ENCODE measurements at places on chromosomes 16 and 17. TPM values are rescaled to one million over a fixed set of nuclear protein-coding genes. Genes with fewer than 3 reads are reported as not detected.

The KRTAP9-2 gene
- not detected for total RNA-seq

The TMEM235 gene
- not detected for total RNA-seq

The TMC7 gene
- total RNA-seq = 4.0 TPM

The PPM1E gene
- 0.09 TPM for total RNA-seq

The EME1 gene
- 48.5 TPM for total RNA-seq

The RCVRN gene
- total RNA-seq = not detected

The SPEM3 gene
- not detected for total RNA-seq

The SMPD3 gene
- 2.8 TPM for total RNA-seq

The CCL7 gene
- total RNA-seq = not detected

The CACNA1G gene
- total RNA-seq = 1.4 TPM

The PLXDC1 gene
- 0.14 TPM for total RNA-seq

The CFAP97D1 gene
- total RNA-seq = 0.18 TPM

The MSLN gene
- total RNA-seq = 0.36 TPM

The NPIPA8 gene
- total RNA-seq = 0.70 TPM

The NKD1 gene
- total RNA-seq = 37.9 TPM

The DCTPP1 gene
- total RNA-seq = 53.2 TPM

The PYDC1 gene
- not detected for total RNA-seq

The TIMP2 gene
- 63.8 TPM for total RNA-seq

The CLEC10A gene
- total RNA-seq = not detected

The TBC1D16 gene
- total RNA-seq = 55.4 TPM

The OR1D5 gene
- total RNA-seq = not detected

The SULT1A2 gene
- 0.43 TPM for total RNA-seq

The CHST5 gene
- not detected for total RNA-seq

The KRTAP3-2 gene
- not detected for total RNA-seq

The NHLRC4 gene
- total RNA-seq = not detected

The OTOP3 gene
- not detected for total RNA-seq

The SLC47A2 gene
- 0.16 TPM for total RNA-seq

The CCDC47 gene
- total RNA-seq = 125 TPM

The TNS4 gene
- total RNA-seq = not detected

The PRAC1 gene
- total RNA-seq = not detected

The CLEC18A gene
- 1.3 TPM for total RNA-seq

The KAT2A gene
- total RNA-seq = 46.5 TPM

The RAD51D gene
- total RNA-seq = 31.9 TPM

The DNAH3 gene
- 4.3 TPM for total RNA-seq

The SOST gene
- total RNA-seq = not detected

The NPIPB6 gene
- 1.4 TPM for total RNA-seq

The TP53TG3B gene
- total RNA-seq = not detected

The OXLD1 gene
- total RNA-seq = 32.4 TPM

The PRM2 gene
- total RNA-seq = not detected

The LAT gene
- total RNA-seq = 1.7 TPM

The ABI3 gene
- total RNA-seq = not detected

The C1QL1 gene
- total RNA-seq = 2.5 TPM

The GPRC5C gene
- total RNA-seq = 83.2 TPM

The TBX21 gene
- not detected for total RNA-seq

The NLK gene
- 87.3 TPM for total RNA-seq

The MYH1 gene
- total RNA-seq = not detected

The C17orf107 gene
- total RNA-seq = 1.0 TPM

The MSI2 gene
- 174 TPM for total RNA-seq

The SLC52A1 gene
- total RNA-seq = not detected

Data from Caco-2 (cell line).